Effector memory CD4-positive, alpha-beta T cell (primary cell): ENCODE measurements at places on chromosomes 2 and 18.

DNA sequence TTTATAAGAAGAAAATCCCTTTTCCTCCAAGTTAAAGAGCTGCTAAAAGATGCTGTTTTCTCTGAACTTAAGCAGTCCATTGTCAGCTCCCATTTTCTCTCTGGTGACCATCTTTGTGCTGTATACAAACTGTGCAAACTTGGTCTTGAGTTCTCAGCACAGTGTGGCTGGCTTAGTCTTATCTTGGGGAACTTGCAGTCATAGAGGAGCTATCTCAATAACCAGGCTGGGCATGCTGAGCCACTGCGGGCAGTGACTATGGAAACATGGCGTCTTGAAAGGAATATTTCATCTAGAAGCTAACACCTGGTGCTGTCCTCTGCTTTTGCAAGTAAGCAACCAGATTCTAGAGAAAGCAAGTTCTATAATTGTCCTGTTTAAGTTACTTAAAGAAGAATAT is 1334.4 kb upstream of the CELF4 start:
- DNase-seq: no peak

GRCh38 chr2:70477441-70477844 is 76.2 kb downstream of the TGFA start:
- no peak for DNase-seq

- DNase-seq: no peak
Measured at GRCh38 chr2:101204400-101205115, 48.1 kb upstream of the CNOT11 start.

GRCh38 chr18:41371156-41372045 is 583.6 kb upstream of the PIK3C3 start:
- no peak for DNase-seq

DNA sequence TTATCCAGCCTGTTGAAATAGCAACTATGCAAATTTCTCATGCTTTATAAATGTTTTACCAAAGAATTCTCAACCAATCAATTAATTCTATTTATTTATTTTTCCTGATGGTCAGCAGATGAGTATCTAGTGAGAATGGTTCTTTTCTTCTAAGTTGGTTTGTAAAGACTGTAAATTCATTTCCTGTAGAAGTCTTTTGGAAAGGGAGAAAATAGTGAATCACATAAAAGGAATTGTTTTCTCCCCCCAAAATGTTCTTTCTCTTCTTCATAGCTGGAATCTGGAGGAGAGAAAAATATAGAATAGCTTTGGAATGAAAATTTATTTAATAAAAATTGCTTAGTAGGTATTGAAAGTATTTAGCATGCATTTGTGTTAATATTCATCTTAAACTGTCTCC is 836.1 kb upstream of the ZEB2 start:
- no peak for DNase-seq

DNA sequence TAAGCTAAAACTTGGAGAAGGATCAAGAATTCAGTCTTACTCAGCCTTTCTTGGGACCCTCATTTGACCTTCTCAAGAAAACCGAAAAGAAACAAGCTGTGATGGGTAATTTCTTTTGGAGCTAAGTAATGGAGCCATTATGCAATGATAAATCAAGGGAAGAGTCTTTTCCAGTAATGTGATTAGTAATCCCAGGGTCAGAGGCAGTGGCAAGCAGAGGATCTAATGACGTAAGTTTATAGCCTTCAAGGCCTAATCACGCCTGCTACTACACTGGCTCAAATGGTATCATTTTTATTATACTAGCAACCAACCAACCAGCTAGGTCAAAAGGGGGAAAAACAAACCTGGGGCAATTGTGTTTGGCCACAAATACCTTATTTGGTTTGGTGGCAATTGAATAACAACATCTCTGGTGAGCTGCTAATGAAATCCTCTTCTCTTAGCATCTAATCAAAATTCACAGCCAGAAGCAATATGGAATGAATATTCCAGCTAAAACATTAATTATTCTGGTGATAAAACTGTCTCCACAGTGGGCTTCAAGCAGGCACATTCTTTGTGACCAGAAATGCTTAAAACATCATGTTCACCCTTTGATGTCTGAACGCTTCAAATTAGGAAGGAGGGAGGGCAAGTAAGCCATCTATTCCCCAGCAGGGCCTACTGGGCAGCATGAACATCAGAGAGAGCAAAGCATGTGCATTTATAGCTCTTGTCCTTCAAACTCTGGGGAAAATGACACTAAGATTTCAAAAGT is 114.9 kb upstream of the SULT1C3 start:
- no peak for DNase-seq

GRCh38 chr2:232655392-232655791 is 22.0 kb downstream of the EFHD1 start:
- no peak for DNase-seq

DNA sequence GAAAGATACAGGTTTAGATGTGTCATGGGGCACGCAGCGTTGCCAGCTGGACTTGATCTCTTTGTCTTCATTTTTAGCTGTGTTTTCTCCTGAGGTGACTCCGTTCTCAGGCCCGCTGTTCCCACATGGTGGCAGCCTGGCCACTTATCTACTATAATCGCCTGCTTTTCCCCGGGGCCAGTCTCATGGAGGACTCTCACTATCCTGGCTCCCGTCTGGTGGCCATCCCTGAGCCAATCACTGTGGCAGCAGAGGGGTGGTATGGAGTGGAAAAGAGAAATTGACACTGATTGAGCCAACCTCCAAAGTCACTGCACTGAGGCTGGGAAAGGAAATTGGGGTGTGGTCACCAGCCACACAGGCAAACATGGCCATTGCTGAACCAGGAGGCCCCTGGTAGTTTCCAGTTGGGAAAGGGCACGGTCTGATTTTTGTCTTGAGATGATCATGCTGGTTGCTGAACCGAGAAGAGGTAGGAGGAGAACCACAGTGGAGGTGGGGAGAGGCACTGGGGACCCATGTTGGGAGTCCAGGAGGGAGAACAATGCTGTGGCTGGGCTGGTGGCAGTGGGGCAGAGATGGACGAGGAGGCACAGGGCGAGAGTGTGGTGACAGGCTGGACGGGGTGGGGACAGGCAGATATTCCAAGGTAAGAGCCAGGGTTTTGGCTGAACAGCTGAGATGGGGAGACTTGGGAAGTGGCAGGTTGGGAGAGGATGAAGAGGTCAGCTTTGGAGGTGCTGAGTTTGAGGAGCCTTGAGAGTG is 45.6 kb downstream of the KCNIP3 start:
- no peak for DNase-seq

GRCh38 chr18:56390626-56391025 is 247.8 kb downstream of the TXNL1 start:
- DNase-seq: no peak

DNA sequence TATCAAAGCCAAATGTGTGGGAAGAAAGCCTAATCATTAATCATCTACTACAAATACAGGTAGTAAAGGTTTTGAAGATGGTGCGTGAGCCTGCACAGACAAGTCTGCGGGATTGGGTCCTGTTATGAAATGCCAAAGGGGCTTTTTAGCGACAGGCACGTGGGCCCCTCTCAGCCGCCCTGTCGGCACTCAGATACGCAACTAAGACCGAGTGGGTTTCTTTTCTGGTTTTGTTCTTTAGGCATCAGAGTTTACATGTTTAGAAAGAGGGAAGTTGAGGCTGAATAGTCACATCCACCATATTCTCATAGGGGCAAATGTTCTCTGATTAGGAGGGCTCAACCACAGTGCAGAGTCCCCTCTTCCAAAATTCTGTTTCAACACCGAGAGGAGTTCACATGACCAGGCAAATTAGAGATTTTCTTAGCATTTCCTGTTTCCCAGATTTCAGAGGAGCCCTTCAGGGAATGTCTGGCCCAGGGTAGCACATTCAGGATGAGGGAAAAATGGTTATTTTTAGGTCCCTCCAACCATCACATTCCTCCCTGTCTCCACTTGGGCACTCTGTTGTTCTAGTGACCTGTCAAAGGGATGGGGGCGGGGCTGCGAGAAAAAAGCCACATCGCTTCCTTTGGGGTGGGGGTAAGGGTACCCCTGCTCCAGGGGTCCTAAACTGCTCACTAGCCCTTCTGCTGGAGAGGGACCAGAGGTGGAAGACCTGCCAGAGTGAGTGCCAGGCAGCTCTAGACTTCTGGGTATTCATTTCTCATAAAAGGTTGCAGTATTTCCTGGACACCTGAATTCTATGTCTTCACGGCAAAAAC is 159.2 kb downstream of the BCL2 start:
- DNase-seq: peak; percentile 30

DNA sequence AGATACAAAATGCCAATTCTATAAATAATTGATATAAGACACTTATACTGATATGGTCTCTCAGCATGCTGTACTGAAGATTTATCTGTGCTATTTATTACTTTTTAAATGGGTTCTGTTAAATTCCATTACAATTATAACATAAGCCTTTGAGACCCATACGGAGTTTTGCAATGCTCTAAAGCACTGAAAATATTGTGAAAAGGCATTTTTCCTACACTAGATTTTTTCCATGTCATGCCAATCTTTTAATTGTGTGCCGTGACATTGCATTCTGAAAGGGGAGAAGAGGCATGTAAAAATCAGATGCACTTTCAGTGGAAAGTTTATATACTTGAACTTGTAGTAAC is 46.5 kb downstream of the EFEMP1 start:
- DNase-seq: no peak

- DNase-seq: no peak
Measured at GRCh38 chr2:64982311-64982857, 6.8 kb upstream of the SLC1A4 start.

- DNase-seq: no peak
Measured at GRCh38 chr18:35134190-35134730, 93.0 kb downstream of the MAPRE2 start.

GRCh38 chr2:7795778-7796563 is 878.8 kb downstream of the RNF144A start:
- DNase-seq: no peak

DNA sequence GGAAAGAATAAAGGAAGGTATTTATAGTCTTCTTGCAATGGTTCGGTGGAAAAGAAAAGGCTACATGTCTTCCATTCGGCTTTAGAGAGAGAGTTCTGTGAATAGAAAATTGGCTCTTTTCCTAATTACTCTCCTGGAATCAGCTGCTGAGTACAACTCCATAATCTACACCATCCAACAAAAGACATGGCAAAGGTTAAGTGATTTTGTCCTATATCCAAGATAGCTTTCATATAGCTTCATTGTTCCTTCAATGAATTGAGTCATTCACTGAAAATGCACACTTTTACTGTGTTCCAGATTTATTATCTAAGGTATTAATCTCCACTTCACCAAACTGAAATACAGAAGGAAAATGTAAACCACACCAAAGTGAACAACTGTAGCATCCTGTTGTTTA is 514.5 kb downstream of the LRRTM4 start:
- DNase-seq: no peak

DNA sequence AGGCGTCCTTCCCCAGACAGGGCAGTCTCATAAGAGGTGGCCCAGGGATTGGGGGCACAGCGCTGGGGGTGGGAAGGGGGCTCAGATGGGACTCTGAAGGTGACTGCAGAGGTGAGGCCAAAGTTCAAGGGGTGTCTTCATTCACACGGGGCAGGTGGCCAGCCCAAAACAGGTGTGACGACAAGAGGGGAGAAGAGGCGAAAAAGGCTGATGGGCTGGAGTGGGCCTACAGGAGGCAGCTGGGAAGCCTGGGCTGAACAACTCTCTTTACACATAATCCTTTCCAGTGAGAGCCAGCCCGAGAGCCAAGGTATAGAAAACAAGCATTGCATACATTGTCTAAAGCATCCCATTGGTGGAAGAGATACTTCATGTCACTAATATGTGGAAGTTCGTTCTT is 130.9 kb upstream of the ASB18 start:
- no peak for DNase-seq

DNA sequence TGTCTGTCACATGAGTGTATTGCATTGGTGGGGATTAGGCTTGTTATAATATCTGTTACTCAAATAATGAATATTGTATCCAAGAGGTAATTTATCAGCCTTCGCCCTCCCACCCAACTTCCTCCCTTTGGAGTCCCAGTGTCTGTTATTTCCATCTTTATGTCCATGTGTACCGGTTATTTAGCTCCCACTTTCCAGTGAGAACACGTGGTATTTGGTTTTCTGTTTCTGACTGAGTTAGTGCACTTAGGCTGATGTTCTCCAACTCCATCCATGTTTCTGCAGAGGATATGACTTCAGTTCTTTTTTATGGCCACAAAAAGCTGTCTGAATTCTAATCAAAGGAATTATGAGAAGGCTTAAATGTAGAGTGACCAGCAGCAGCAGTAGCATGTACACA is 104.0 kb upstream of the ARHGAP28 start:
- DNase-seq: no peak

GRCh38 chr2:150346806-150347205 is 140.7 kb downstream of the RND3 start:
- DNase-seq: no peak

GRCh38 chr2:60416221-60417008 is 137.0 kb downstream of the BCL11A start:
- DNase-seq: no peak

DNA sequence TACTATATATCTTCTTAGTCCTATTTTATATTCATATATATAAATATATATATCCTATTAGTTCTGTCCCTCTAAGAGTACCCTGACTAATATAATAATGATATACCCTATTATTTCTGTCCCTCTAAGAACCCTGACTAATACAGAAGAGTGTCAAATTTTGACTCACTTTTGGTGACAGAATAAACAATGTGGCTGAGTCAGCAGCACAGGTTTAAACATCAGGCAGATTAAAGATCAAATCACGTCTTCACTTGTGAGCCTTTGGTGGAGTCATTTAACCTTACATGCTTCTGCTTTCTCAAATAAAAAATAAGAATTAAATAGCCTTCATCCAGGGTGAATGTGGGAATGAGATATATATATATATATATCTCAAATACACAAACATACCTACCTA is 615.9 kb upstream of the GCFC2 start:
- no peak for DNase-seq

GRCh38 chr2:147037048-147037447 is 807.8 kb upstream of the ACVR2A start:
- no peak for DNase-seq
